ENCODE measurements at places on chromosomes 13 and 19. TPM values are rescaled to one million over a fixed set of nuclear protein-coding genes. Genes with fewer than 3 reads are reported as not detected.

DNA sequence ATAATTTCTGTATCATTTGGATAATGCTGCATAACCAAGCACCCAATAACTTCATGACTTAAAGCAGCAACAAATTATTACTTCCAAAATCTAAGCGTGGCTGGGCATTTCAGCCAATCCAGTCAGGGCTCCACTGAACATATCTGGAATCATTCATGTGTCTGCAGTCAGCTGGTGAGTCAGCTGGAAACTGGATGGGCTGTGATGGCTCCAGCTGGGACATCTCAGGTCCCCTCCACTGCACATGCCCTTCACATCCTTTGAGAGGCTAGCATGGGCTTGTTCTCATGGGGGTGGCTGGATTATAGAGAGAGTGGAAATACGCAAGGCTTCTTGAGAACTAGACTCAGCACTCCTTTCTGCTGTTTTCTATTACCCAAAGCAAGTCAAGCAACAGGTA lies 961.9 kb downstream of the DIAPH3 start:
- no peak for DNase-seq
- H3K4me1 ChIP-seq = no peaks in the 10 kb centered on the region
- H3K27me3 ChIP-seq = no peaks in the 10 kb centered on the region
- no peak overlapping the region for H3K27ac ChIP-seq
- H3K4me3 ChIP-seq = no peak overlapping the region

GRCh38 chr13:55705971-55706370 lies 1434.7 kb upstream of the PRR20A start:
- H3K4me3 ChIP-seq = no peak overlapping the region
- H3K27me3 ChIP-seq = no peaks in the 10 kb centered on the region
- DNase-seq = no peak
- H3K27ac ChIP-seq = no peak overlapping the region
- H3K4me1 ChIP-seq = no peaks in the 10 kb centered on the region

The PRKCSH gene
- total RNA-seq = 246 TPM

DNA sequence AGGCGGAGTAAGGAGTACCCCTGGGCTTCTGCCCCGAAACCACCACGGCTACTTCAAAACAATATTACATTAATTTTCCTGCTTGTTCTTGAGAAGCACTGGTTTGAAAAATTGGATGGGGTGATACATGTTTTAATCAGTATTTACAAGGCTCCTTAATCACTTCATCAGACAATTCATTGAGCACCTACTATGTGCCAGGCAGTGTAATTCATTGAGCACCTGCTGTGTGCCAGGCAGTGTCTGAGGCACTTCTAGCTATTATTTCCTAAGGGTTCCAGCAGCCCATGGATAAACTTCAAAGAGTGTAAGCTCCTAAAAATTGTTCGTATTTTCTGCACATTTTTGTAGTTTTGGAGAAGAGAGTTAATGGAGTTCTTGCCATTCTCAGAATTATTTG lies 1.6 kb upstream of the GAS6 start:
- H3K27me3 ChIP-seq = no peaks in the 10 kb centered on the region
- H3K4me3 ChIP-seq = no peak overlapping the region
- H3K36me3 ChIP-seq = no peaks in the 10 kb centered on the region
- no peak for DNase-seq

The NAPSA gene
- 1,211 TPM for total RNA-seq

The FFAR2 gene
- total RNA-seq = not detected

- H3K27ac ChIP-seq = no peak overlapping the region
- no peaks in the 10 kb centered on the region for H3K27me3 ChIP-seq
- no peak overlapping the region for H3K4me3 ChIP-seq
- no peaks in the 10 kb centered on the region for H3K4me1 ChIP-seq
- DNase-seq = no peak
- peaks cover 8% of the 10 kb centered on the region for H3K36me3 ChIP-seq
Measured at GRCh38 chr13:45015300-45015699, 26.0 kb downstream of the GPALPP1 start.

All from upper lobe of left lung (tissue), 6 donors.